BJ (cell line): ENCODE measurements at places on chromosomes 1 and 21. TPM values are rescaled to one million over a fixed set of nuclear protein-coding genes. Genes with fewer than 3 reads are reported as not detected.

The NIT1 gene
- polyA plus RNA-seq: 24.2 and 36.7 TPM in 2 replicates

The PAX7 gene
- polyA plus RNA-seq: not detected in 2 replicates

The SSU72 gene
- 101 and 121 TPM in 2 replicates for polyA plus RNA-seq

The PODN gene
- polyA plus RNA-seq: 54.5 and 107 TPM in 2 replicates

The HSPA6 gene
- polyA plus RNA-seq: 0.04 and 0.05 TPM in 2 replicates

The MIB2 gene
- polyA plus RNA-seq: 14.8 and 23.1 TPM in 2 replicates

The KNCN gene
- polyA plus RNA-seq: not detected in 2 replicates

The ICOSLG gene
- 0.27 and 1.3 TPM in 2 replicates for polyA plus RNA-seq

The LRRC8C gene
- 3.6 and 5.7 TPM in 2 replicates for polyA plus RNA-seq

The C4BPA gene
- not detected in 2 replicates for polyA plus RNA-seq

The SPRR2F gene
- not detected in 2 replicates for polyA plus RNA-seq
